ENCODE measurements at places on chromosomes 3 and 15.

DNA sequence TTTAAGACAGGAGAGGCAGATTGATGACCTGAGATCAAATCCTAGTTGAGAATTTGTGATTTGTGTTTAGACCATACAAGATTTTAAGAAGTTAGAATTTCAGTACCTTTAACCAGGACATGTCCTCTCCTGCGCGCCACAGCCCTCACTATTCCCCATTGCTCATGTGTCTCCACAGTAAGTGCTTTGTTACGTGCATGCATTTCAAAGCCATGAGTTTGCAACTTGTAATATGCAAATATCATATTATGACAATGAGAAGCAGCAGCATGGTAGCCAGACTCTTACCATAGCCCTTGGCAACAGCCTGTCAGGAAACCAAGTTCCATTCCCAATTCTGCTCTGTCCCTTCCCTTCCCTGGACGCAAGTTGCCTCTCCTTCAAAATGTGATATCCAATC is 73.3 kb upstream of the ATP13A5 start:
- DNase-seq: no peak

DNA sequence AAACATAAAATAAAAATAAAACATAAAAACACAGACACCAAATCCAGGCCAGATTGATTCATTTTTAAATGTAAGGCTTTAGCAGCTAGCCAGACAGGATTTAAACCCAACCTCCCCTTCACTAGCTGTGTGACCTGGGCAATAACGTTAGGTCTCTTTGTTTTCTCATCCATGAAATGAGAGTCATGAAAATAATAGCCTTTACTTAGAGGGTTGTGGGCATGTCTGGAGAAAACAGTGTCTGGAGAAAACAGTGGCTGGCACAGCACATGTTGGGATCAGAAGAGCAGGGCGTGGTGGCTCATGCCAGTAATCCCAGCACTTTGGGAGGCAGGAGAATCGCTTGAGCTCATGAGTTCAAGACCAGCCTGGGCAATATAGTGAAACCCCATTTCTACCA is 1.9 kb upstream of the DPPA4 start:
- no peak for DNase-seq

DNA sequence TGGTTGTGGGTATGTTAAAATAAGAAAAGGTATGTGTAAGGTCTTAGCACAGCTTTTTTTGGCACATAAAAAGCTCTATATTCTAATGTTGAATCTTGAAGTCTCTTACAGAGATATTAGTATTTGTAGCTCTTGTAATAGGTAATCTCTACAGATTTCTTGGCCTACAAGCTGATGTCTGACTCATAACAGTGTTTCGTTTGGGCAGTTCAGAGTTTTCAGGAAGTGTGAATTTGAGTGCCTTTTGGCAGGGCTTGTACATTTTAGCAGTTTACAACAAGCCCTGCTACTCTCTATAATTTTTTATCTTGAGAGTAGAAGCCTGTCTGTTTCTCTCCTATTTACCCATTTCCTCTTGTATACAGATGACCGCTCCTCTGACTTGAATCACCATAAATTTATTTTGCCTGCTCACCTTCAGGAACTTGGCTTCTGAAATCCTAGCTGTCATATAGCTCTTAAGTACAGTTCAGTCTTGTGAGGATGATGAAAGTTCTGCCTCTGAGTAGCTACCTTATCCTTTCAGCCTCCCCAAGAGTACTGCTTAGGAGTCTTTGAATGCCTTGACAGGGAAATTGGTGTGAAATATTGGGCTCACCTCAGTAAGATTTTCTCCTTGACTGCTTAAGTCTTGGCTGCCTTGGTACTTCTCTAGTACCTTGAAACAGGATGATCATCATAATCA is 419.9 kb upstream of the RARB start:
- DNase-seq: peak; percentile 56

- no peak for DNase-seq
These were observed 130.0 kb downstream of the FBN1 start for GRCh38 chr15:48515500-48515899.

DNA sequence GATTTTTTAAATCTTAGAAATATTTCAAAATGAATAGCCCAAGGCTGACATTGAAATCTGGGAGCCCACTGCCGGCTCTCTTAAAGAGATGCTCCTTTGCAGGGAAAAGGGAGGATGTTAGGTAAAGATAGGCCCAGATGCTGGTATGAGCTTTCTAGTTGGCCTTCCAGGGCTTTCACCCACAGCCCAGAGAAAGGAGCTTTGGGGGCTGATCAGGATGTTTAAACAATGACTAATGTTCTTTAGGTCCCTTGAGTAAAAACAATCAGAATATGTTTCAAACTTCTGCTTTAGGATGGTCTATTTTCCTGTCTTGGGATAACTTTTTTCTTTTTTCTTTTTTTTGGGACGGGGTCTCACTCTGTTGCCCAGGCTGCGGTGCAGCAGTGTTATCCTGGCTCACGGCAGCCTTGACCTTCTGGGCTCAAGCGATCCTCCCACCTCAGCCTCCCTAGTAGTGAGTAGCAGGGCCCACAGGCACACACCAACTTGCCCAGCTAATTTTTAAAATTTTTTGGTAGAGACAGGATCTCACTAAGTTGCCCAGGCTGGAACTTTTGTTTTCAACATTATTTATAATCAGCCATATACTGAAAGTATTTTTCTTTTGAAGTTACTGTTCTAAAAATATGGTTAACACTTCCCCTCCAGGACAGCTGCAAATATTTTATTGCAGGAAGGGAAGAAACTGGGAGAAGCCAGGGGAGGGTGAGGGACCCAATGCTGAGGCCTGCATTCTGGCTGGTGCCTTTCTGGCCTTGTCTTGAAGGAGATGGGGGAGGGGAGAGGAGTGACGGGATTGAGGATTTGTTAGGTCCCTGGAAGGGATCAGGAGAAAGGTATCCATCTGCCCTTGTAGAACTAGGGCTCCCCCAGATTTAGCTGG is 70.1 kb downstream of the TRAK1 start:
- DNase-seq: no peak

- no peak for DNase-seq
These were observed 666.5 kb downstream of the SQOR start for GRCh38 chr15:46301291-46301690.

DNA sequence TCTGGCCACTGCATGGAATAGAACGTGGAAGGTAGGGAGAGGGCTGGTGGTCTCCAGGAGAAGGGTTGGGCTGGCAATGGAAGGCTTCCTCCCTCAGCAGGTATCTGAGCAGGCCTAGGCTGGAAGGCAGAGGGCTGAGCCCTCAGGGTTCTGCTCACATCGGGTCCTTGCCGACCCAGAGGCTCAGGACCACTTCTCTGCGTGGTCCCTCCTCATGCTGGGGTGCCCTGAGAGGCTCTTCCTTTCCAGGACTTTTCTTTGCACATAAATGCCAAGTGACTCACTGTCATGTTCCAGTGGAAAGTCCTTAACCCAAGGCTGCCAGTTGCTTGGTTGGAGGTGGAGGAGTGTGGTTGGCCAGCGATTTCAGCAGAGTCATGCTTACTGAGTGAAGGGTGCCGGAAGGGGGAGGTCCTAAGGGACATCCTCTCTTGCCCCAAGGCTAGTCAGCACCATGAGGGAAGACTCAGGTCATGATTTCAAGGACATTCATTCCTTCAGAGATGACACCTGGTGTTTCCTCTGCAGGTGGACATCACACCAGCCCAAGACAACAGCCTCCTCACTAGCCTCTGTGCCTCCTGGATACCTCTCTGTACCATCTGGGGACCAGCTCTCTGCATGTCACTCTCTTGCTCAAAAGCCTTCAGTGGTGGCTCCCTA is 8.2 kb downstream of the SLC6A6 start:
- no peak for DNase-seq

GRCh38 chr15:74044267-74045110 is 37.9 kb downstream of the GOLGA6A start:
- no peak for DNase-seq

- peak; percentile 18 for DNase-seq
These were observed 631.7 kb upstream of the CCDC54 start for GRCh38 chr3:106745344-106746168.

- DNase-seq: no peak
These were observed 4.6 kb downstream of the OR5K3 start for GRCh38 chr3:98395101-98395500.

GRCh38 chr15:63169788-63170187 is 12.5 kb upstream of the RPS27L start:
- no peak for DNase-seq

GRCh38 chr3:51618496-51618895 is 52.6 kb upstream of the TEX264 start:
- no peak for DNase-seq

DNA sequence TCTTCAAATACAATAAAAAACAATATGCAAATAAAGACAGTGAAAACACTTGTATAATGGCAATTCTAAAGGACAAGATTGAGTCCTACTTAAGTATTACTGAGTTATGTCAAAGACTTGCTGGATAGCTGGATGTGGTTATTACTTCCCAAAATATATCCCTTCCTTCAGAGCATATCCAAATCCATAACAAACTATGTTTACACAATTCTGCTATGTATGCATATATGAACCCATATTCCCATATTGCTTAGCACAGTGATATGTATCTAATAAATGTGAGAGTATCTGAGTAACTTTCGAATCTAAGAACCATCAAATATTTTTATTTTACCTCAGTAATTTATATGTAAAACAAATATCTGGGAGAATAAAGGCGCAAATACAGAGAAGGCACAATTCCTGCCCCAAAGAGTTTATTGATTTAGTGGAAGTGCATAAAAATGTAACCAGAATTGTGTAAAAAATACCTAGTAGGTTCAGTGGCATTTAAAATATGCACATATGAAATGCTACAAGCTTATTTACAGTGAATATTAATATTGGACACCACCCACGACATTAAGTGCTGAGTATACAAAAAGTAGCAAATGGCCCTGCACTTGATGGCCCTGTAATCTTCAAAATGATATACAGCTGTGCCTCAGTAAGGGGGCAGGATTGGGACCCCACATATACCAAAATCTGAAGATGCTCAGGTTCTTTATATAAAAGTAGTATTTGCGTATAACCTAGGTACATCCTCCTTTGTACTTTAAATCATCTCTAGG is 37.1 kb downstream of the TMEM212 start:
- DNase-seq: no peak

DNA sequence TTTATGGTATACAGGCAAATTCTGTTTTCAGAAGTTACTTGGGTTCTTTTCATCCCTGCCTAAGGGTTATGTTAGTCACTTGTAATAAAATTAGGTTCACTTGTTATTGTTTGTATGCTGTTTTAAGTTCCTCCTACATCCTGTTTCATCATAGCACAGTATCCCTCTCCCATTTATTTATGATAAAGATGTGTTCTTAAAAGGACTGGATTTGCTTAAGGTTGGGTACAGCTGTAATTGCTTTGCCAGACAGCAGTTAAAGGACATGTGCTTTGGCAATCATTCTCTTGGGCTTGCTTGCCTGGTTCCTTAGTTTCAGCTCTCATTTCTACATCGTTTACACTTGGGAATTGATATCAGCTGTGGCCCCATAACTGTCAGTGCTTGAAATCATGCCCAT is 11.7 kb downstream of the ATP2C1 start:
- no peak for DNase-seq

- no peak for DNase-seq
These were observed 262.9 kb downstream of the ZMAT3 start for GRCh38 chr3:178808748-178809147.

DNA sequence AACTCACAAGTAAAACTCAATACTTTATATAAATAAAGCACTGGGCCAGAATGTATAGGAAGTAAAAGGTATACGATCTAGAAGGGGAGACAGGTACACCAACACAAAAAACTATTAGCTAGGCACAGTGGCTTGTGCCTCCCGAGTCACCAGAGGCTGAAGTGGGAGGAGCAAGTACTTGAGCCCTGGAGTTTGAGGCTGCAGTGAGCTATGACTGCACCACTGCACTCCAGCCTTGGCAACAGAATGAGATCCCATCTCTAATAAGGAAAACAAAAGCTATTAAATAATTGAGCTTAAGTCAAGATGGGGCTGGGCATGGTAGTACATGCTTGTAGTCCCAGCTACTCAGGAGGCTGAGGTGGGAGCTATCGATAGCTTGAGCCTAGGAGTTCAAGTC is 17.0 kb downstream of the PIK3CB start:
- DNase-seq: no peak
